ENCODE measurements at places on chromosomes 7 and 10. TPM values are rescaled to one million over a fixed set of nuclear protein-coding genes. Genes with fewer than 3 reads are reported as not detected.

APBB1IP gene
- not detected for total RNA-seq

DNA sequence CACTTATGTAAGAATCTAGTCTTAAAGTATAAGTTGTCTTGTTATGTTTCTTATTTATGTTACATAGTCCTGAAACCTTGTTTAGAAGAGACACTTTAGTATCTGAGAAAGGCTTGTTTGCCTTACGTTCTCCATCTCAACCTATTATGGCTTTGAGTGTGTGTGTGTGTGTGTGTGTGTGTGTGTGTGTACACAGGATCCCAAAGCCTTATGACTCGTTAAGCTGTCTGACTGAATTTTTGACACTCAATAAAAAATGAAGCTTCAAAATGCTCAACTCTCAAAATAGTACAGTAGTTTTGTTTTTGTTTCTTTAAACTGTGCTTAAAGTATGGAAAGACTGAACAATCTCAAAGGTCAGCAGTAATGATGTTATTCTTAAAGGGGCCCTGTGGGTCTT lies 18.0 kb downstream of the CALU start:
- DNase-seq = no peak

DNA sequence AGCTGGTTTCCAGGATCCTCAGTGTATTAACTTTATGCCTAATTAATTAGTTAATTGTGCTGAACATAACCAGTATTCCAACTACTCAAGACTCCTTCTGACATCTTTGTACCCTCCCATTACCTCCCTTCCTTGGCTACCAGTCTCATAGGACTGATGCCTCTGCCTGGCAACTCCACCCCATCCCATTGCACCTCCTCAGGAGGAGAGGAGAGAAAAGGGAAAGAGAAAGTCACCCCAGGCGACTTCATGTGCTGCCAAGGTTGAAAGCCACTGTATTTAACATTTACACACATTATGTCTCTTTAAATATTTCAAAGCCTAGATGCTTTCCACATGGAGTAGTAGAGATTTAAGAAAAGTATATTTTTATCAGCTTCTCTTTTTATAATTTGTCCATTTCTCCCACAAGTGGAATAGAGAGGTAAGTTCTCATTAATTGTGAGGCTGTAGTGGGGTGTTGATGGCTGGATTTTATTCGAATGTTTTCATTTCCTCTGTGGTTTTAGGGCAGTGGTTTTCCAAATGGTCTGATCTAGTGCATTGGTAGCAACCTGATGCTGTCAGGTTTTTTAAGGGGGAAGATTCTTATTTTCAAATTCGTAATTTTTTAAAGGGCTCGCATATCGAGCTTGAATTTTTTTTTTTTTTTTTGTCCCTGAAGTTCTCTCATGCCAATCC lies 148.0 kb downstream of the BICC1 start:
- no peak for DNase-seq

GRCh38 chr10:17580885-17581284 lies 36.3 kb downstream of the HACD1 start:
- no peak for DNase-seq

GRCh38 chr7:101470668-101471487 lies 108.2 kb downstream of the COL26A1 start:
- DNase-seq = no peak

- no peak for DNase-seq
Measured at GRCh38 chr7:70640266-70640833, 491.6 kb upstream of the GALNT17 start.

GRCh38 chr10:71713135-71714030 lies 6.2 kb downstream of the C10orf105 start:
- no peak for DNase-seq

- no peak for DNase-seq
Measured at GRCh38 chr10:43665054-43665453, 16.4 kb upstream of the ZNF32 start.

- DNase-seq = no peak
Measured at GRCh38 chr7:95755277-95755934, 16.9 kb upstream of the DYNC1I1 start.

DNA sequence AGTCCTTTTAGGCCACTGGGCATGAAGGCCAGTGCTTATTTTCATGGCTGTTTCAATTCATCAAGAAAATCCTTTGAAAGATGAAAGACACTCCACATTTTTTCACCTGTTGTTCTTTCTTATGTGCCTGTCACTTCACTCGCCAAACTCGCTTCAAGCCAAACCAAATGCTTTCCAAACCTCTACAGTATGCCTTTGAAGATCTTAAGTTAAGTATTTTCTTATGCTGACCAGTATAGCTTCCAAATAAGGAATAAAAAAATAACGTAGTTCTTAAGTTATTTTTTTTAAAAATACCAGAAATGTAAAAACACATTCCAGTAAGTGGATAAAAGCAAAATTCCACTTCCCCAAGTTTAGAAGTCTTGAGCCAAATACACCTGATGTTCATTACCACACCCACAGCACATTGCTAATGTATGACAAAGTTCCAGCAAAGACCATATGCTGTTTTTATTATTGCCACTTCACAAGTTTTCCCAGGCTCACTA lies 186.1 kb downstream of the MTERF1 start:
- no peak for DNase-seq

DNA sequence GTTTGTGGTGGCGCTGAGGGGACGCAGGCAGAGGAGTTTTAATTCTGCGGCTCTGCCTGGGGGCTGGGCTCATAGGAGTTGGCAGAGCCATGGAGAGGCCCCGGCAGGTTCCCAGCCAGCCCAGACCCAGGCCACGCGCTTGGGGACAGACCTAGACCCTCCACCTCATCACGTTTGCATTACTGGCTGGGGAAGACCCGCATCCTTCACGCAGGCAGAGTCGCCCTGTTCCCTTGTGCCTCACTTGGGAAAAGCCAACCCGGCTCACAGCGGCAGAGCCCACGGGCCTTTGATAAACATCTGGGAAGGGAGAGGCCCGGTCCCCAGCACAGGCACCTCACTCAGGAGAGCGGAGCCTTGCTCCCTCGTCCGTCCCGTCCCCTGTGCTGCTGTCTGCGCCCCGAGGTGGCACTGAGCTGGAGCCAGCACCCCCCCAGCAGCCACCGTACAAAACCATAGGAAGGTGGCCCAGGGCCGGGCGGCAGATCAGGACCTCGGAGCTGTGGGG lies 112.8 kb downstream of the CYTH3 start:
- no peak for DNase-seq

All from neural progenitor cell (in vitro differentiated cells).